Renal pelvis (tissue), 12 donors: ENCODE measurements at places on chromosomes 13 and 19. TPM values are rescaled to one million over a fixed set of nuclear protein-coding genes. Genes with fewer than 3 reads are reported as not detected.

PRR19 gene
- 2.2 TPM for polyA plus RNA-seq

FUT1 gene
- polyA plus RNA-seq, result 4.2 TPM

- DNase-seq, result no peak
Measured at GRCh38 chr19:52345162-52345561, 9.1 kb downstream of the ZNF610 start.

DNA sequence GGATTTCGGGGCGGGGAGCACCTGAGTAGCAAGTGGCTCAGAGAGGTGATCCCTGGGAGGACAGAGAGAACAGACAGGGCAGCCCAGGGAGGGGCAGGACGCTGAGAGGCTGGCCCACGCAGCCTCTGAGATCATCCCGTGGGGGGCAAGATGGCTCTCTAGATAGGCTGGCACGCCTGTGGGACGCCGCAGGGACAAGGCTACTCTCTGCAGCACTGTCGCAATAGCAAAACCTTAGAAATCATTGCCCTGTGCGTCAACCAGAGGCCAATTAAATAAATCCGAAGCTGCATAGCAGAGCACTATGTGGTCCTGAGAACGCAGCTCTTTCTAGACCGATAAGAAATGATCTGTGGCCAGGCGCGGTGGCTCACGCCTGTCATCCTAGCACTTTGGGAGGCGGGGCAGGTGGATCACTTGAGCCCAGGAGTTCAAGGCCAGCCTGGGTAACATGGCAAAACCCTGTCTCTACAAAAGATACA is 5.1 kb downstream of the PEX11G start:
- no peak for DNase-seq

GRCh38 chr13:41613471-41613870 is 156.1 kb downstream of the RGCC start:
- no peak for DNase-seq

- no peak for DNase-seq
Measured at GRCh38 chr19:18014197-18014596, 6.2 kb downstream of the ARRDC2 start.

DNA sequence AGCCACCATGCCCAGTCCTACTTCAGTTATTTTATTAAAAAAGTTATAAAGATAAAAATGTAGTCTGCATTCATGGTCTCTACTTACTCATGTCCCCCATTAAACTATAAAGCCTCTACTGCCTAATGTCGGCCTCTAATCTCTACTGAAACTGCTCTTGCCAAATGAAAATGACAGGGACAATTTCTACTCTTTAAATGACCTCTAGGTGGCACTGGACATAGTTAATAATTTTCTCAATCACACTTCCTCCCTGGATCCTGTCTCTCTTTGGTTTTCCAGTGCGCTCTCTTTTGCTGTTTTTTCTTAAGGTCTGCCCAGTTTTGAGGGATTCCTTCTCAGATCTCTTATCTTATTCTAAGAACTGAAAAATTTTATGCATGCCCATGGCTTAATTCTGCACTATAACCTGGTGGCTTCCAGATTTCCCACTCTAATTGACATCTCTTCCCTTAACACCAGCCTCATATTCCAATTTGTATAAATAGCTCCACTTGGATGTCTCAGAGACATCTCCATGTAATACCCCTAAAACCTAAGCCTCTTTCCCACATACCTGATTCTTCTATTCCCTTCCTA is 54.3 kb downstream of the MTMR6 start:
- peak; percentile 24 for DNase-seq

PLK5 gene
- 0.46 TPM for polyA plus RNA-seq

DNA sequence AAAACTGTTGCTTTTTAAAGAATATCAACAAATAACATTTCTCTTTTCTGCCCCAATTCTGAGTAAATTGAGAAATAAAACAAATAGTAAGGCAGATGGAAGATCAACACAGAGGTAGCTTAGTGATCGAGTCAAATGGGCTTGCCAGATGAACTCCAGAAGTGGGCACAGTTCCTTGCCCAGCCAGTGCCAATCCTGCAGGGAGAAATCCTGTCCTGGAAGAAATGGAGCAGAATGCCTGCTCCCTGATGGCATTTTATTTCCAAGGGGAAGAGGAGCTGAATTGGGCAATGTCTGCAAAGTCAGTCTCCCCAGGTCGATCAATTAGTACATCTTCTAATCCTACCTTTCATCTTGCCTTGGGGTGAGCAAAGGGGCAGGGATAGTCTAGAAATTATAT is 225.3 kb downstream of the NHLRC3 start:
- DNase-seq, result no peak

GRCh38 chr13:45683701-45684100 is 18.4 kb upstream of the CBY2 start:
- DNase-seq, result no peak

- no peak for DNase-seq
Measured at GRCh38 chr13:79187917-79188690, 218.0 kb downstream of the RBM26 start.

AXL gene
- polyA plus RNA-seq, result 39.5 TPM

GRCh38 chr13:46620029-46620428 is 67.1 kb downstream of the LRCH1 start:
- DNase-seq, result no peak

DNA sequence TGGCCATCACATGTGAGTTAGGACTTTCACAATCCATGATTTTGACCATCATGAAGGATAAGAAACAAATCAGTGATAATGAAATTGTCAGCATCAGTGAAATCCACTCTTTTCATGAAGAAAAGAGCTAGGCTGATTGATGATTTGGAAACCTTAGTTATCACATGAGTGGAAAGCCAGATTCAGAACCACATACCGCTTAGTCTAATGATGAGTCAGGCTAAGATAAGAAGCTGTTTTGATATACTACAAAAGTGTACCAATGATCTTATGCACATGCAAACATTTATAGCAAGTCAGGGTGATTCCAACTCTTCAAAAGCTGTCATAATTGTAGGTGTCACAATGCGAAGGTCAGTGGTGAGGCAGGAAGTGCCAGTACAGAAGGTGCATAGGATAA is 519.3 kb downstream of the GPC6 start:
- DNase-seq, result no peak

DNA sequence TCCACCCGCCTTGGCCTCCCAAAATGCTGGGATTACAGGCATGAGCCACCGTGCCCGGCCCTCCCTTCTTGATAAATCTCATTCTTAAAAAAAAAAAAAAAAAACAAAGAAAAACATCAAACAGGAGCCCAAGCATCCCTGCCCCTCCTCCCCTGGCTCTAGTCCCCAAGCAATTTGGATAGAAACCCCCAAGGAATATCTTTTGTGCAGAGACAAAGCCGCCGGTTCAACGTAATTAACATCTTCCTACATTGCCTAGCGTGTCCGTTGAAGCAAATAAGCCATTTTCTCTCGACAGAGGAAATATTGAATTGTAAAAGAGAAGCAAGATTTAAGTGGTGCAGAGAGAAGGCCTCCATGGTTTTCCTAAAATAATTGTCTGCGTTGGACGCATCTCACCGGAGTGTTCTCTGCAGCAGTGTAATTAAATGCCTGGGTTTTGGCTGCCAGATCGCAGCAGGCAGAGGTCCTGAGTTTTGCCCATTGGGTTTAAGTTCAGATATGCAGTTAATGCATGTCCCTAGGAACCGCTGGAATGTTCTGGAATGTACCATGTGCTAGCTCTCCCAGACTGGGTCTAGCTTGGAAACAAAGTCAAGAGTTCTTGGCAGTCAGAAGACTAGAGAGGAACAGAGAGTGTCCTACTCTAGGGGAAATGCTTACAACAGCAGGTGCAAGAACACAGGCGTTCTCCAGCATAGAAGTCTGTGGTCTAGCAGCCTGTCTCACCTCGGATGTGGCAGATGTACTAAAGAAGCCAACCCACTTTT is 30.8 kb downstream of the PIN1 start:
- DNase-seq, result no peak

DNA sequence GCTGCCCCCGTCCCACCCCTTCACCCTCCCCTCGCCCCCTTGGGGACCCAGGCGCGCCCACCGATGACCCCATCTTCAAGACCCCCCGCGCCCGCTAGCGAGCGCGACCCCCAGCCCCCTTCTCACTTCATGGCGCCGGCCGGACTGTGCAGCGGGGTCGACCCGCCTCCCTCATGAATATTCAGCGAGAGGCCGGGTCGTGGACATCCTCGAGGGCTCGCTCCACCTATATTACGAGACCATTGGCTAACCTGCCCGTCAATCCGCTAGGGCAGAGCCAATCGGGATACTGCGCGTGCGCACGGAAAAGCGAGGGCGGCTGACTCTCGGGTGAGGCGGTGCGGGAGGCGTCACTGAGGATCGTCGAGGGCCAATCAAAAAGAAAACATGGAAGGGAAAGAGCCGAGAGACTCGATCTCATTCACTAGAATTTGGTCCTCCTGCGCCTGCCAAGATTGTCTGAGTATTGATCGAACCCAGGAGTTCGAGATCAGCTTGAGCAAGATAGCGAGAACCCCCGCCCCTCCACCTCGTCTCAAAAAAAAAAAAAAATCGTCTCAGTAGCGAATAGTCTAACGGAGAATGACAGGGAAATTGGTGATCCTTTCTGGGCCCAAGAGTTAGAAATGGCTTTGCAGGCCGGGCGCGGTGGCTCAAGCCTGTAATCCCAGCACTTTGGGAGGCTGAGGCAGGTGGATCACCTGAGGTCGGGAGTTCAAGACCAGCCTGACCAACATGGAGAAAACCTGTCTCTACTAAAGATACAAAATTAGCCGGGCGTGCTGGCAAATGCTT is at the start of gene ERCC2:
Gene ERCC2 (minus strand): TSS at position 164 of the 795 bp plus-strand sequence. CDS start 33 bp downstream, at position 131.
- peak; percentile 99 for DNase-seq

SLC6A16 gene
- 4.6 TPM for polyA plus RNA-seq

DNA sequence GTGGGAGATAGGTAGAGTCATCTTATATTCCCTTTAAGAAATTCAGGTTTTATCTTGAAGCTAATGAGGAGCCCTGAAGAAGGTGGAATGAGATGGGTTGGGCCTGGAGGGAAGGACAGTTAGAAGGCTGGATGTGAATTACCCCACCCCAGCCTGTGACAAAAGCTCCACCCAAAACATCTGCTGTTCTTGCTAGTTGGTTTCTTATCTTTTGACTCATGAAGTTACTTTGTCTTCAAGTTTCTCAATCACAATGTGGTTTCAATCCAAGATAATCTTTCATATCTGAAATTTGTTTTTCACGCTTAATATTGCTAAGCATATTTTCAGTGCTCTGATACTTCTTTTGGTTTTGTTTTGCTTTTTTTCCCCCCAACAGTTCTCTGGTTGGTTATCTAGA is 38.3 kb upstream of the HMGB1 start:
- no peak for DNase-seq

EFNB2 gene
- polyA plus RNA-seq, result 134 TPM

DNA sequence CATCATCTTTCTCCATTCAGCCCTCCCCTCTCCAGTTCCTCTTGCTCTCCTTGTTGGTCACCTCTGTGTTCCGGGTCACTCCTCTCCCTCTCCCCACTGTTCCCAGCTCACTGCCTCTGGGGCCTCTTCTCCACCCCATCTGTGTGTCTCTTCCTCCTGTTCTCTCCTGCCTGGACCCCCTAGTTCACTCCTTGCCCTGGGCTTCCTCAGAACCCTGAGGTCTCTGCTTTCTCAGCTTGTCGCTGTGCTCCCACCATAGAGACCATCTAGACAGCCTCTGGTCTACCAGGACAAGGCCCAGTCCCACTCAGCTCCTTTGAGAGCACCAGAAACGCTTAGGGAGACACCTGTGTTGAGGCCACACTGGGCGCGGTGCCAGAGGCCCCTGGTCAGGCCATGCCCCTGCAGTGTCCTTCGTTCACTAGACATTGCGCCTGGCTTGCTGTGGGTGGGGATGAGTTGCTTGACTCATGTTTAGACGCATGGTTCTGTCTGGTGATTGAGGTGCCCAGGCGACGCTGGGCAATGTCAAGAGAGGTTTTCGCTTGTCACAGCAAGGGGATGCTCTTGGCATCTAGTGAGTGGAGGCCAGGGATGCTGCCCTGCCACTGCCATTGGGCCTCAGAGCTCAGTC is 4.8 kb downstream of the LENG9 start:
- no peak for DNase-seq

- no peak for DNase-seq
Measured at GRCh38 chr19:41933693-41934426, 5.6 kb upstream of the ERFL start.

SLC39A3 gene
- polyA plus RNA-seq, result 29.5 TPM

- no peak for DNase-seq
Measured at GRCh38 chr19:33414667-33415605, 41.4 kb downstream of the CEBPG start.

GRCh38 chr13:97120346-97120745 is 101.8 kb upstream of the MBNL2 start:
- no peak for DNase-seq

- no peak for DNase-seq
Measured at GRCh38 chr13:110107568-110108347, 199.2 kb downstream of the COL4A1 start.

ATCAY gene
- 0.70 TPM for polyA plus RNA-seq

- DNase-seq, result no peak
Measured at GRCh38 chr19:3942790-3943409, 10.0 kb downstream of the NMRK2 start.

CD177 gene
- polyA plus RNA-seq, result not detected

- DNase-seq, result no peak
Measured at GRCh38 chr19:41869374-41869955, 7.6 kb upstream of the CD79A start.

DNA sequence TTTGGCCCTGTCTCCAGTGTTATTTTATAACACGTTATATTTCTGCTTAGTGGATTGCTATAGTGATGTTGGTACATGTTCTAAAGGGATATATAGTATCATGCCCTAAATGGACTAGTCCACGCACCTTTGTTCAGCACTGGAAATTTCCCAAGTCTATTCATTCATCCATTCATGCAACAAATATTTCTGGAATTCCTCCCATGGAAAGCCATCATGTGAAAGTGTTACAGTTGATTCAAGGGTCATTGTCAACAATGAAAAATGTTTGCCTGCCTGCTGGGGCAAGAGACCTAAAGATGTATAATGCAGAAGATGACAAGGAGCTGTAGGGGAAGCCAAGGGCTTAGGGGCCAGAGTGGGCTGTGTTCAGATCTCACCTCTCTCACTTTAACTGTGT is 10.8 kb upstream of the HSPH1 start:
- DNase-seq, result no peak

GRCh38 chr13:60066226-60066625 is 97.5 kb downstream of the DIAPH3 start:
- DNase-seq, result no peak

GRCh38 chr19:46025835-46026234 is 3.0 kb upstream of the PGLYRP1 start:
- no peak for DNase-seq

DNA sequence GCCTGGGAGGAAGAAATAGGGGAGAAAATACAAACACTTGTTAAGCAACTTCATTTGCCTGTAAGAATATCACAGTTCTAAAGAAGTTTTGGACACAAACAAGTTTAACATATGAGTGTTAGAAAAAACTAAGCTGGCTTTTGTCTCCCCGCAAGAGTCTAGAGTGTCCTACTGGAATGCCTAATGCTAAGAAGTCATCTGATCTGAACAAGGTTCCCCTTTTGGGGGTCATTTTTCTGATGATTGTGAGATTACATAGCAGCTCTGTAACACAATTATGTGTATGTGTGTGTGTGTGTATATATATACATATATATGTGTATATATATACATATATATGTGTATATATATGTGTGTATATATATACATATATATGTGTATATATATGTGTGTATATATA is 12.7 kb downstream of the DNMT1 start:
- DNase-seq, result no peak

DNA sequence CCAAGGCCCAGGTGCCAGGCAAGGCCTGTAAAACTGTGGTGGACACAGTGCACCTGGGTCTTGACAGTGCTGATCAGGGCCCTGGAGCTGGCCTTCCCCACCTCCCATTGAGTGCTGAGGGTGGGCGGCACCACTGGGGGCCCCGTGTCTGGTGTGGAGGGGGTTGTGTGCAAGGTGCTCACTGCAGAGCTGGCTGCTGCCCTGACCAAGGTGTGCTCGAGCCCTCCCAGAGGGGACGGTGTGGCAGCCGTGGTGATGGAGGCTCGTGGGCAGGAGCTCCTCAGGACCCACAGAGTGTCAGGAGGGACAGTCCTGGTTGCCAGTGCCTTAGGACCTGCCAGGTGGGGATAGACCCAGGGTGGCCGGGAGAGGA is 23.0 kb downstream of the ATP4B start:
- no peak for DNase-seq
